NB4 (cell line): ENCODE measurements at places on chromosomes 6 and 20.

- DNase-seq: no peak
These were observed 31.3 kb downstream of the SLC26A8 start for GRCh38 chr6:35993150-35993549.

DNA sequence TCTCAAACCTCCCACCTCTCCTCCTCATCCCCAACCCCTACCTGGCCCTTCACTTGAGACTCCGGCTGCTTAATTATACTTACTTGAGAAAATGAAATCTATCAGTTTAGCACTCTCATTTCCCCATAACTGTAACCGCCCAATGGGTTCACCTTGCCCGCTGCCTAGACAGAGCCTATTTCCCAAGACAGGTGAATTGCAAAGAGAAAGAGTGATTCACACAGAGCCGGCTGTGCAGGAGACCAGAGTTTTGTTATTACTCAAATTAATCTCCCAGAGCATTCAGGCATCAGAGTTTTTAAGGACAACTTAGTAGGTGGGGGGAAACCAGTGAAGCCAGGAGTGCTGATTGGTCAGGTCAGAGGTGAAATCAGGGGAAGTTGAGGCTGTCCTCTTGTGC lies 301.4 kb upstream of the CDYL start:
- no peak for DNase-seq

- no peak for DNase-seq
These were observed 24.5 kb upstream of the PIM1 start for GRCh38 chr6:37145443-37145842.

GRCh38 chr20:36010076-36010475 lies 41.7 kb downstream of the CNBD2 start:
- DNase-seq: no peak

- DNase-seq: no peak
These were observed 52.1 kb upstream of the SNX9 start for GRCh38 chr6:157770946-157771345.

GRCh38 chr6:122571888-122572287 lies 38.3 kb upstream of the PKIB start:
- DNase-seq: no peak

DNA sequence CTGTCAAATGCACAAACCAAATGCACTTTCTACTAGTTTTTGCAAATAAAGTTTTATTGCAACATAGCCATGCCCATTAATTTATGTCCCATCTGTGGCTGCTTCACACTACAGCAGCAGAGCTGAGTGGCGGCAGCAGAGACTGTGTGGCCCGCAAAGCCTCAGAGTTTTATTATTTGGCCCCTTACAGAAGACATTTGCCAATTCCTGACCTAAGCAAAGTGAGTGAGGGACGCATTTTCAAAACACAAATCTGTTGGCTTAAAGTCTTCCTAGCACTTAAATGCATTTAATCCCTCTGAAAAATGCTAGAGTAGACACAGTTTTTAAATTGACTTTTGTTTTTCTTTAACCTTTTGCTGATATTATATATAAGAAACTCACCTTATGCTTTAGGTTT lies 126.4 kb downstream of the PHACTR3 start:
- peak; percentile 36 for DNase-seq

DNA sequence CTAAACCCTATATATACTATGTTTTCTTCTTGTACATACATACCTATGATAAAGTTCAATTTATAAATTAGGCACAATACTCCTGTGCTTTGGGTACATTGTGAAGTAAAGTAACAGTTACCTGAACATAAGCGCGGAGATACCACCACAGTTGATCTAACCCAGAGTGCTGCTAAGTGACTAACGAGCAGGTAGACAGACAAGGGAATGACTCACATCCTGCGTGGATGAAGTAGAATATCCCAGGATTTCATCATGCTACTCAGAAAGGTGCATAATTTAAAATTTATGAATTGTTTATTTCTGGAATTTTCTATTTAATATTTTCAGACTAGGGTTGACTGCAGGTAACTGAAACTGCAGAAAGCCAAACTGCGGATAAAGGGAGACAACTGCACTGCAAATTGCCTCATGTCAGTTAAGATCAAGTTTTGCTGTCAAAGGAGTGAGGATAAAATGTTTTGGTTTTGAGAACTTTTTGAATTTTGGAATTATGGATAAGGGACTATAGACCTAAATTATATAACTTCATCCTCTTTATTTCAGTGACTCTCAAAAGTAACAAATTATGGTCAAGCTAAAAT lies 14.4 kb downstream of the MKKS start:
- no peak for DNase-seq

DNA sequence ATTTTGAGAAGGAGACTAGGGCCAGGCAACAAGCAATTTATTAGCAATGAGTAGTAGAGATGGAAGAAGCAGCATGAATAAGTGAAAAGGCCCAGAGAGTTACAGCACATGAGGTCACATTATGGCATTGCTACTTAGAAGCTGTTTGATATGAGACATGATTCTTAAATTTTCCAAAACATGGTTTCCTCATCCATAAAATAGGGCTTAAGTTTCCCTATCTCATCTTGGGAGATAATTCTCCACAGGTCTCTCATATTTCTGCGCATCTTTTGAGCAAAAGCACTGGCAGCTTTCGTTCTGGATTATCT lies 656.1 kb downstream of the EPHA7 start:
- DNase-seq: no peak

GRCh38 chr6:12097791-12098190 lies 85.7 kb downstream of the HIVEP1 start:
- DNase-seq: no peak

DNA sequence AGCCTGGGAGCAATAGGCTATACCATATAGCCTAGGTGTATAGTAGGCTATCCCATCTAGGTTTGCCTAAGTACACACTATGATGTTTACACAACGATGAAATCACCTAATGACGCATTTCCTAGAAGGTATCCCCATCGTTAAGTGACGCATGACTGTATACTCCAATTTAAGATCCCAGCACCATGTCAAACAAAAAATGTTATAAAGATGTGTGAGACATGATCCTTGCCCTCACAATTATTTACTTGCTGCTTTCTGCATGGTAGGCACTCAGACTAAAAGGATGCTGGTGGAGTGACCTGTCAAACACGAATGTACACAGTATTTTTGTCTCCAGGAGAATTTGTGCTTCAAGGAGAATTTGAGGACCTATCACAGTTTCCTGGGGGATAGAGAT lies 32.3 kb downstream of the SNAP25 start:
- DNase-seq: no peak

DNA sequence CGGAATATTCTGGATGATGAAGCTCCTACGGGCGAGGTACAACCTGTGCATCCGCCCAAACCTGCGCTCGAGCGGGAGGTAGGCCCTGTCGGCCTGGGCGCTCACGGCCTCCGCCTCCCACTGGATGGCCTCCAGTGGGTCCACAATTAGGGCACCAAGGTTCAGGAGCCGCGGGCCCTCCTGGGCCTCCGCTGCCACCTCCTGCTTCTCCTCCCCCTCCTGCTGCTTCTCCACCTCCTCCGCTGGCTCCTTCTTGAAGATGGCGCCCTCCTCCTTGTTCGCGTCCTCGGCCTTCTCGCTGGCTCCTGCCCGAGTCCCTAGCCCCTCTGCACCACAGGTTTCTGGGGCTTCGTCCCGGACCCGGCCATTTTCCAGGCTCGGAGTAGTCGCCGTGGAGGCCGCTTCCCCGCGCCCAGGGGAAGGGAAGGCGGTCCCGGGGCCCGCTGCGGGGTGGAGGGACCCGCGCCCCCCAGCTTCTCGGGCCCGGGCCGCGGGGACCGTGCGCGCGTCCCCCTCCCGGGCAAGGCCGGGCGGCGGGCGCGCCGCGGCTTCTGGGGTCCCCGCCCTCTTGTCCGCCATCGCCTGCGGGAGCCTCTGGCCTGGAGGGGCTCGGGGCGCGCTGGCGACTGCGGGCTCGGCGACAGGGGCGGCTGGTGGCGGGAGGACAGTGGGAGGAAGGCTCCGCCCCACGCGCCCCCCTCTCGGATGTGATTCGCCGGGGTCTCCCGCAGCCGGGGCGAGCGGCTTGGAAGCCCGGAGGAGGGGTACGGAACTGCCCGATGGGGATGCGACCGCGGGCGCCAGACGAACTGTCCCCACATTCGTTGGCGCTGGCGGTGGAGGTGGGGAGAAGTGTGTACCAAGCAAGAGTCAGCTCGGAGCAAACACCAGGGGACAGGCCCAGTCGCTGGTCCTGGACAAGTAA lies 17.6 kb downstream of the PLAGL2 start:
- no peak for DNase-seq

DNA sequence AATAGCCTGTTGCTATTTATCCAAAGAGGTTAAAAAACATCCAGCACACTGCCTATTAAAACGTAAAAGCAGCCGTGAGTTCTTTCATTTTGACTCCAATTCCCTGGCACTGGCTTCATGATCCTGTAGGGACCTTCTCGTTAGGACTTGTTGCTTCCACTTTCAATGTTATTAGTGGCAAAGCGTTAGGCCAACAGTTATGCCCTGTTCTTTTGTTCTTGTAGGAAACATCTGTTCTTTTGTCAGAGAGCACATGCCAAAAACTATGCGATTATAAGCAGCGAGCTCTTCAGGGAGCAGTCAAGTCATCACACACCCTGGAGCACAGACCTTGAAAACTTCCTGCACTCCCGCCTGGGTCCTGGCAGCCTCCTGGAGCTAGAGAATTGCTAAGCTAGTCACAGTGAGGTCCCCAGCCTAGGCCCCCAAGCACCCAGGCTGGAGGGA lies 609.5 kb upstream of the ARID1B start:
- no peak for DNase-seq

GRCh38 chr20:22916021-22916842 lies 118.9 kb upstream of the SSTR4 start:
- DNase-seq: no peak

GRCh38 chr6:89950879-89951391 lies 56.7 kb downstream of the GJA10 start:
- peak; percentile 84 for DNase-seq

DNA sequence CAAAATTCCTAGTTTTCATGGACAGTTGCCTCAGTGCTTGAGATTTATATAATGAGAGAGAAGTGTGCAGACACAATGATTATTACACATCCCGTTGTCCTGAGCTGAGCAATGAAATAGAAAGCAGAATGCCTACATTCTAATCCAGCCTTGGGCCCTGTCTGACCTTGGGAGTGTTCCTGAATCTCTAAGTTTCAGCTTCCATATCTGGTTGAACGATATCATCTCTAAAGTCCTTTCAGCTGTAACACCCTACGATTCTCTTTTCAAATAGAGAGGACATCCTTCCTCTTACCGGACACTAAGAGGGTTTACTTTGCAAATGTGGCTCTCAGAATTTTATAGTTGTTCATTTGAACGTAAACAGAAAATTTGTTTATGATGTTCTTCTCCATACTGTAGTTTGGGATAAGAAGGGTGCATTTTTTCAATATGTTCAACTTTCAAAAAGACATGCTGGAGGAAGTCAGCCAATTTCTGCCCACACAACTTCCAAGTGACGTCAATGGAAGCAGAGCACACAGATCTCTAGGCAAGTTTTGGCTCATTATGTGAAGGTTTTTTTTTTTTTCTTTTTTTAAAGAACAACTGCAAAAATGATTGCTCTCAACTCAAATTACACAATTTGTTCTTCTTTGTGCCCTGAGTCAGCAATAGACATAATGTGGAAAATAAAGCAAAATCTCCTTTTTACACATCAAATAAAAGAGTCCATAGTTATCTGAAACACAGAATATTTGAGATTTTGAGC lies 50.4 kb downstream of the PDE7B start:
- no peak for DNase-seq

DNA sequence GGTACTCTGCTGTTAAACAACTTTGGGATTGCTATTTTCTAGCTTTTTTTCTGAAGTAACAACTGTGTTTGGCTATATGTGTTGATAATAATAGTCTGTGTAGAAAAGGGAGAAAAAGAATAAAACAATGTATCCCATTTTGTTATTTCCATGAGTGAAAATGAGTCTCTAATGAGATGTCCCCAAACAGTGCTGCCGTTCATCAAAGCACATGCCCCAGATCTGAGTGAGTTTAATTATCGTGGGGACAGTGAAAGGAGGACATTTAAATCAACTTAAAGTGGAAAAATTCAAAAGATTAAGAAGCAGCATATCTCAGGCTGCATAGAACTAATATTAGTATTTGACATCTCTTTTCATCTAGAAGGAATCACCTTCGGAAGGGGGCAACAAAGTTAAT lies 59.6 kb downstream of the NCOA7 start:
- no peak for DNase-seq

GRCh38 chr6:112172540-112172939 lies 81.8 kb downstream of the LAMA4 start:
- DNase-seq: no peak

GRCh38 chr6:166586424-166587156 lies at the start of gene RAMACL:
Gene RAMACL (minus strand): TSS chr6:166586678. CDS start chr6:166586477, 201 bp downstream.
- DNase-seq: peak; percentile 33

DNA sequence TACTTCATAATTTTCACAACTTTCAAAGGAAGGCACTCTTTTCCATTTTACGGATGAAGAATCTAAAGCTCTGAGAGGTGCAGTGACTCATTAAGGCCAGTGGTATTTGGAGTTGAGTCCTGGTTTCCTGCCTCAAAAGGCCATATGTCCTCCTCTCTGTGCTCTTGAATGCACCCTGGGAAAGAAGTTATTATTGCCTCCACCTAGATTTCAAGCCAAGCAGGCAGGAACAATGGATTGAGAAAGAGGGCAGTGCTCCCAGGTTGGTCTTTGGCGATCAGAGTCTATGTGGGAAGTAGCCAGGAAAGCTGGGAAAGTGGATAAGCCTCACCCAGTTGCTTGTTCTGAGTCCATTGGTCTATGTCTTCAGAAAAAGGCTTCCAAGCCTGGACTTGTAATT lies 165.0 kb downstream of the MAFB start:
- no peak for DNase-seq

DNA sequence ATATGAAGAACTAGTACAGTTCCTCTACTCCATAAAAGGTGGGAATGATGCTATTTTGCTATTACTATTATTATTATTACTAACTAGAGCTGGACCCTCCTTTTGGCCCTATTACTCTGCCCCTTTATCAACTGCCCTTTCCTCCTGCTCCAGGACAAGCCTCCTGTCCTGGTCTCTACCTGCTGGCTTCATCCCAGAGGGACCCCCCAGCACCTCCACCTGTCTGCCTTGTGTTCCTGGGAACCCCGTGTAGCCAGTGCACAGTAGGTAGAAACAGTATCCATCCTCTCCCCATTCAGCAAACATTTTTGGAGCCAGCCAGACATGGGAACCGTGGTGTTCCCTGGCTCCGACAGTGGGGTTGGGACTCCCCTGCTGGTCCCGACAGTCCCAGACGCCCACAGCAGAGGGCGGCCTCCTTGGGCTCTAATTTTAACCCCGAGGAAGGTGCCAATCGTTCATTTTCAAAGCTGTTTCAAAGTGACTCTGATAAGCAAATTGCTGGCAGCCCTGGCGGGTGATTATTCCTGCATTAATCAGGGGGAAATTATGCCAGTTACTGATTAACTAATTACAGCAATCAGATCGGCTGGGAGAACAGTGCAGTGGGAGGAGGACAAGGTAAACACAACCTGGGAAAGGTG lies 44.2 kb upstream of the MDGA1 start:
- peak; percentile 23 for DNase-seq

- DNase-seq: no peak
These were observed 2.1 kb downstream of the STX11 start for GRCh38 chr6:144152334-144152900.

- no peak for DNase-seq
These were observed 34.6 kb upstream of the EPHA7 start for GRCh38 chr6:93453956-93454355.

GRCh38 chr6:30259140-30260035 lies 46.2 kb upstream of the TRIM26 start:
- DNase-seq: no peak

GRCh38 chr6:154767003-154767723 lies 33.9 kb downstream of the SCAF8 start:
- no peak for DNase-seq

- DNase-seq: no peak
These were observed 37.3 kb downstream of the ABHD12 start for GRCh38 chr20:25353353-25353746.

- no peak for DNase-seq
These were observed 192.9 kb downstream of the SYNDIG1 start for GRCh38 chr20:24662322-24662721.
